ENCODE measurements at places on chromosomes 16 and 17. TPM values are rescaled to one million over a fixed set of nuclear protein-coding genes. Genes with fewer than 3 reads are reported as not detected.

Gene NDE1
- 39.2 TPM for total RNA-seq

Gene RTN4RL1
- total RNA-seq: 9.3 TPM

Gene OR1A1
- total RNA-seq: not detected

Gene TMEM220
- 4.9 TPM for total RNA-seq

Gene GCSH
- total RNA-seq: 59.7 TPM

Gene PRDM7
- not detected for total RNA-seq

Gene CCL2
- 8.8 TPM for total RNA-seq

Gene NAGS
- total RNA-seq: 1.4 TPM

Gene DLG4
- total RNA-seq: 6.7 TPM

Gene NHLRC4
- total RNA-seq: 0.19 TPM

Gene CISD3
- 95.6 TPM for total RNA-seq

Gene TEX19
- 0.39 TPM for total RNA-seq

Gene PIRT
- not detected for total RNA-seq

Gene HBA1
- not detected for total RNA-seq

Gene USP36
- total RNA-seq: 62.2 TPM

Gene LGALS9B
- not detected for total RNA-seq

Gene HSD3B7
- 15.4 TPM for total RNA-seq

Gene C16orf92
- total RNA-seq: not detected

Gene RETREG3
- total RNA-seq: 26.7 TPM

Gene GALR2
- 1.5 TPM for total RNA-seq

Gene KRT12
- total RNA-seq: not detected

Gene CDK5R1
- total RNA-seq: 5.8 TPM

Gene KRT24
- total RNA-seq: not detected

Gene RSL1D1
- total RNA-seq: 227 TPM

Gene KRTAP4-1
- 0.38 TPM for total RNA-seq

Gene HS3ST6
- 1.5 TPM for total RNA-seq

Gene SOCS1
- 9.1 TPM for total RNA-seq

Gene TSPOAP1
- not detected for total RNA-seq

Gene HIC1
- total RNA-seq: 1.6 TPM

Gene KIF18B
- total RNA-seq: 40.3 TPM

Gene MT1A
- 34.1 TPM for total RNA-seq

Gene APOBR
- total RNA-seq: not detected

Gene TBX6
- 0.31 TPM for total RNA-seq

Gene SLC52A1
- 0.80 TPM for total RNA-seq

Gene ALOX12
- total RNA-seq: not detected

Gene FOXJ1
- 0.70 TPM for total RNA-seq

Gene OTOA
- total RNA-seq: not detected

Measured in A549 treated with Mapracorat at 1 μM for 4 hours (cell line).